Right renal cortex interstitium (tissue), 3 donors: ENCODE measurements at places on chromosomes 12 and 14. TPM values are rescaled to one million over a fixed set of nuclear protein-coding genes. Genes with fewer than 3 reads are reported as not detected.
A peak's percentile ranks its signal among the peaks of the same experiment; 100 is the strongest.

Gene GNG2
- 83.8 TPM for polyA plus RNA-seq

Gene CLEC1B
- 1.3 TPM for polyA plus RNA-seq

Gene GARIN6
- not detected for polyA plus RNA-seq

Gene BCL2L14
- polyA plus RNA-seq = 0.15 TPM

Gene GPR135
- polyA plus RNA-seq = 3.2 TPM

Gene TXNRD1
- polyA plus RNA-seq = 71.8 TPM

Gene OS9
- 225 TPM for polyA plus RNA-seq

Gene SYT1
- polyA plus RNA-seq = 21.4 TPM

DNA sequence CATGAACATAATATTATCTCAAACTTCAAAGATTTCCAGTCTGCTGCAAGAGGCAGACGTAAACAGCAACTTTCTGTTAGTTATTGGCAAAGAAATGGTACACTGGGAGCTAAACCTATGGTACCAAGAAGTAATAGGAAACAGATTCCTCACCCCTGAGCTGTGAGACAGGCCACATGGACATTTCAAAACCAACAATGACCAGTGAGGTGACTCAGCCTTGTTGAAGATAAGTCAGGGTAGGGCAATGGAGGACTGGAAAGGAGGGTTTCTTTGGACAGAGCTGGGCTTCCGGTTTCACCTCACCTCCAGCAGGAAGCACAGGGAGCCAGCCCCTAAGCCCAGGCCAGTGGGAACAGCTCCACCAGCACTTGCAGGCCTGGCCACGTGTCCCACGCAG is 1320.5 kb downstream of the AACS start:
- no peak for DNase-seq

GRCh38 chr14:99537399-99537798 is 56.2 kb downstream of the CCNK start:
- DNase-seq = no peak

- no peak for DNase-seq
Measured at GRCh38 chr12:49554266-49554665, 13.7 kb downstream of the MCRS1 start.

DNA sequence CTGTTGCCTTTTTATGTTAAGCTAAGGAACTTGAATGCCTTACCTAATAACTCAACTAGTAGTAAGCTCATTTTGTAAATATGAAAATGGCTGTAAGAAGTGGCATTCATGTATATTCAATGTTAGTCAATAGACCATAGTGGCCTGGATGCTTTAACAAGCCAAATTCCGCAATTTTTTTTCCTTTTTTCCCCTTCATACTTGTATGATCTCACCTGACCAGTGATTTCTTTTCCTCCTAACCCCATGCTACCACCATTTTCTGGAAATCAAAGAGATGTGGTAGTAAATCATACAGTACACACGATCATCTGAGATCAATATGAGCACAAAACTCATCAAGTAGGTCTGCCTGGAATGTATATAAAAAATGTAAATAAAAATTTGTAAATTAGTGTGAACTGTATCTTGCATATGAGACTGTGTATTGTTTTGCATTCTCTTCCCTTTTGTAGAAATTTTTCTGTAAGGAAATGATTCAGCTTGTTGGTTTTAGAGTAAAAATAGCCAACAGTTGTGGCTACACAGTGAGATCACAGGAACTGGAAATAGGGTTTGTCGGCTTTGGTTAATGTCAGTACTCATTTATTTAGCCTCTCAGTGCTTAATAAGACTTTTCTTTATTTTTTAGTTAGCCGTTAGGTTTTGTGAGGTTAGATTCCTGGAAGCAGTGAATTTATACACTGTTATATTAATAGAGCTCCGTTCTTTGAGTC is 62.5 kb downstream of the ETNK1 start:
- no peak for DNase-seq

- DNase-seq = no peak
Measured at GRCh38 chr14:99909513-99910064, 116.4 kb downstream of the EML1 start.

DNA sequence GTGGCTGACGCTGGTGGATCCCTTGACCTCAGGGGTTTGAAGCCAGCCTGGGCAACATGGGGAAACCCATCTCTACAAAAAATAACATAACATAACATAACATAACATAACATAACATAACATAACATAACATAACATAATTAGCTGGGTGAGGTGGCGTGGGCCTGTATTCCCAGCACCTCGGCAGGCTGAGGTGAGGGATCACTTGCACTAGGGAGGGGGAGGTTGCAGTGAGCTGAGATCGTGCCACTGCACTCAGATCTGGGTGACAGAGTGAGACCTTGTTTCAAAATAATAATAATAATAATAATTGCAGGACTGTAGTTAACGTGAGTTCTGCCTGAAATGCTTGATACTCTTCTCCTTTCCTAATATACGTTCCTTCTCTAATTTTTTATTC is 1.3 kb downstream of the MAGOHB start:
- no peak for DNase-seq

DNA sequence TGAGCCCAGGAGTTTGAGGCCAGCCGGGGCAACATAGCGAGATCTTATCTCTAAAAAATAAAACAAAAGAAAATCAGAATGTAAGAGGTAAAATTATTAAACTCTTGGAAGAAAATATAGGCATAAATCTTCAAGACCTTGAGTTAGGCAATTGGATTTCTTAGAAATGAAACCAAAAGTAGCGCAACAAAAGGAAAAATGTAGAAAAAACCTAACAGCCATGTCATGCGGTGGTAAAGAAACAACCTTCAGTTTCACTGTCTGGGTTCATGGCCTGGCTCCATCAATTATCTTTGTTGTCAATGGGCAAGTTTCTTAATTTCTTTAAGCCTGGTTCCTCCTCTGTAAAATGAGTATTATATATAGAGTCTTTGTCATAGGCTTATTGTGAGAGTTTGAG is 5.6 kb upstream of the GCH1 start:
- DNase-seq = no peak

- peak; percentile 71 for DNase-seq
Measured at GRCh38 chr12:130715998-130716968, at the start of gene RIMBP2. Gene RIMBP2 (minus strand): TSS chr12:130716299. CDS start chr12:130479013, 237,286 bp downstream.

DNA sequence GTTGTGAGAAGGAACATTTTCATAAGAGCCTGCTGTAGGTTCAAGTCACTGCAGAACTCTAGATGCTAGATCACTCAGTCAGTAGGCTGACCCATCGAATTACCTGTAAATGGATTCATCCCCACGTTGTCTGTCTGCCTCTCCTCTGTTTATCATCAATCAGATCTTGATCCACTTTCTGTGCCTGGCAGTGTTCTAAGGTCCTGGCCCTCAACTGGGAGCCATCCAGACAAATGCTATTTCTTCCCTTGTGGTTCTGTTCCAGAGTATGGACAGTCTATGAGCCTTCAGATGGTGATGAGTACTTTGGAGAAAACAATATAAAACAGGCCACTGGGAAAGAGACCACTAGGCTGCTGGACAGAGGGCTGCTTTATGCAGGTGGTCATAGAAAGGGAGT is 699.4 kb upstream of the TMEM132C start:
- no peak for DNase-seq

- no peak for DNase-seq
Measured at GRCh38 chr12:100123316-100124095, 19.2 kb downstream of the BLTP3B start.

DNA sequence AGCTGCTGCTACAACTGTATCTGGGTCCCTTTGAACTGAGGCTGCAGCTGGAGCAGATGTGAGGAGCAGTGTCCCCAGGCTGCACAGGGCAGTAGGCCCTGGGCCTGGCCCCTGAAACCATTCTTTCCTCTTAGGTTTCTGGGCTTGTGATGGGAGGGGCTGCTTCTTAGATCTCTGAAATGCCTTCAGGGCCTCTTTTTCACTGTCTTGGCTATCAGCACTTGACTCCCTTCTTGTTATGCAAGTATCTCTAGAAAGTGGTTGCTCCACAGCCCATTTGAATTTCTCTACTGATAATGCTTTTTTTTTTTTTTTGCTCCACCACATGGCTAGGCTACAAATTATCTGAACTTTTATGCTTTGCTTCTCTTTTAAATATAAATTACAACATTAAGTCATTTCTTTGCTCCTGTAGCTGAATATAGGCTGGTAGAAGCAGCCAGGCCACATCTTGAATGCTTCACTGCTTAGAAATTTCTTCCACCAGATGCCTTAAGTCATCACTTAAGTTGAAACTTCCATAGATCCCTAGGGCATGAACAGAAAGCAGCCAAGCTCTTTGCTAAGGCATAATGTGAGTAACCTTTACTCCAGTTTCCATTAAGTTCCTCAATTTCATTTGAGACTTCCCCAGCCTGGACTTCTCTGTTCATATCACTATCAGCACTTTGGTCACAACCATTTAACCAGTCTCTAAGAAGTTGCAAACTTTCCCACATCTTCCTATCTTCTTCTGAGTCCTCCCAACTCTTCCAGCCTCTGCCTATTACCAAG is 41.1 kb downstream of the ACSM4 start:
- DNase-seq = no peak

DNA sequence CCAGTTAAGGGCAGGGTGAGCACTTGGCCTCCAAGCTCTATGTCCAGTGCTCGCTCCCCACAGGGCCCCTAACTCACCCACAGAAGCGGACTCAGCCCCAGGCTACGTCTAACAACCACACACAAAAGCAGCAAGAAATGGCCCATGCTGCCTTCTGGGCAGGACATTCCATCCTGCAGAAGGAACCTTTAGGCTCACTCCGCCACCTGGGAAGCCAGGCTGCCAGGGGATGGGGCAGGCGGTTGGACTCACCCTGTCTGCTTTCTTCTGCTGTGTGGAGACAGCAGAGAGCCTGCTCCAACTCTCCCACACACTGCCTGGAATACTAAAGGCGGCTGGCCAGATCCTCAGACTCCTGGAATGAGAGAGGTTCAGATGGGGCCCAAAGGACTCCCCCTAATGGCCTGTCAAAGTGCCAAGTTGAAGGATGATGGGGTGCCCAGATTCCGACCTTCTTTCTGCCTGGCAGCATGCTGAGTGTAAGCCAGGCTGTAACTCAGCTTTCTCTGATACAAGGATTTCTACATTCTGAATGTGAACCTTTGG is 27.7 kb upstream of the BLTP3B start:
- DNase-seq = no peak

DNA sequence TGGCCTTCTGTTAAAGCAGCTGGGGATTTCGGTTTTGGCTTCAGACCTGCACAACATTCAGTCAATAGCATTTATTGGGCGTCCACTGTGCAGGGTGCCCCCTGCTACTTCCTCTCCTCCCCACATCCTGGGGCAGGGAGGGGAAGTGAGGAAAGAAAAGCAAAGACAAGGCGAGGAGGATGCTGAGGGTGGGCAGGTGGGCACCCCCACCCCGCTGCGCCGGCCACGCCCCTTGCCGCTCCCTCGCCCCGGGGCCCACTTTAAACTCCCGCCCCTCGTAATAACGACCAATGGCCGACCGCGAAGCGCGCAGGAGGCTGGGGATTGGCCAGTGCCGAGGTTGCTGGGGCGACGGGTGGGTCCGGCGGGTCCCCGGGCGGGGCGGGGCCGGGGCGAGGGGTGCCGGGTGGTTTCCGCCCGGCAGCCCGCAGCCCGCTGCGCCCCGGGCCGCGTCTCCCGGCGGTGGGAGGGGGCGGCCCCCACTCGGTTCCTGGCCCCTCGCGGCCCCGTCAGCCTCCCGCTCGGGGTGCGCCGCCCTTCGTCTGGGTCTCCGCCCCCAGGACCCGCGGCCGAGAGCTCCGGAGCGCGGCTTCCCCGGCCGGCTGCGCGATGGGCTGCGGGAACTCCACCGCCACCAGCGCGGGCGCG is at the start of gene C12orf75:
Gene C12orf75, plus strand, starts transcription at position 409 of the 648 bp plus-strand sequence. Its CDS starts 201 bp downstream, at position 610.
- peak; percentile 50 for DNase-seq

DNA sequence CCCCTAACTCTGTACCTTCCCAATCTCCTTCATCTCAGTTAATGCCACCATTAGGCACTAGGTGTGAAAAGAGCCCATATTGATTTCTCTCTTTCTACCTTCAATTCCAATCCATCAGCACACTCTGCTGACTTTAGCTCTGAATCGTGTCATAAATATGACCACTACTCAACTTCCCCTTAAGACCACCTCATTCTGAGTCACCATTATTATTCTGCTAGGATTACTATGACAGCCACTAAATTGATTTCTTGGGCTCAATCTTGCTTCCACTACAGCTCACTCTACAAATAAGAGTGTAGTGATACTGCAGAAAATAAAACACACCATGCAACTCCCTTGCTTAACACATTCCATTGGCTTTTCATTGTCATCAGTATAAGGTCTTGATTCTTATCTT is 1449.0 kb upstream of the FLRT2 start:
- DNase-seq = no peak

DNA sequence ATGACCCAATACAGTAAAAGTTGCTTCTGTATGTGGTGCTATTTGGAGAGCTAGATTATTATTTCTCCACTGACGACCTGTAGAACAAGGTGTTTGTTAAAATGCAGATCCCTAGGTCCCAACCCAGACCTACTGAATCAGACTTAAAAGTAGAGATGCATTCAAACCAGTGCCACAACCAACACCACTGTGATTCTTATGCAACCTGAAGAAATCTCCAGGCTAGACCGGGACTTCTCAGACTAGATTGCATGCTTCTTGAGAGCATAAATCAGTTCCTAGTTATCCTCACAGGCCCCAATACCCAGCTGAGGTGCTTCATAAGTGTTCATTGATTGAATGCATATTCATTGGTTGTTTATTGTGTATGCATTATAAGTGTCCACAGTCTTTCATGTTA is 78.2 kb downstream of the SPTSSA start:
- no peak for DNase-seq

- DNase-seq = no peak
Measured at GRCh38 chr14:60245380-60246177, 3.4 kb upstream of the PPM1A start.

DNA sequence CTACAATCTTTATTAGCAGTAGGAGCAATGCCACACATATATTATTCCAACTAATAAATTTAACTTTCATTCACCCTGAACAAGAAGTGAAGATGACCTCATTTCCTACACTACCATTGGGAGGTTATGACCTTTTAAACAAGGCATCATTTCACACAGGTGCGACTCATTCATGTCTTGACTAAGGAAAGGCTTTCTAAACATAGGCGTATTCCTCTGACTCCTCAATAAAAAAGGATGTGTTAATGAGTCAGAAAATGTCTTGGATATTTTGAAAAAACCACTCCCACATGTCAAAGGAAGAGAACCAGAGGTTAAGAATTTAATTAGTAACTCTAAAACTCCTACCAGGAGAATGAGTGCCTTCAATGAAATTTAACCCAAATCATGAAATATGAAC is 115.2 kb downstream of the PRICKLE1 start:
- no peak for DNase-seq

DNA sequence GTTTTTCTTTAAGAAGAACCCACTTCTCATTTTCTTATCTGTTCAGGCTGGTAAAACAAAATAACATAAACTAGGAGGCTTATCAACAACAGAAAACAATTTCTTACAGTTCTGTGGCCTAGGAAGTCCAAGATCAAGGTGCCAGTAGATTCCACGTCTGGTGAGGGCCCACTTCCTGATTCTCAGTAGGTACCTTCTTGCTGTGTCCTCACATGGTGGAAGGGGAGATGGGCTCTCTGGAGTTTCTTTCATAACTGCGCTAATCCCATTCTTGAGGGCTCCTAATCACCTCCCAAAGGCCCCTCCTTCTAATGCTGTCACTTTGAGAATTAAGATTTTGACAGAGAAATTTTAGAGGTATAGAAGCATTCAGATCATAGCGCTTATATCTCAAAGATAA is 33.4 kb downstream of the TXNRD1 start:
- DNase-seq = no peak

- no peak for DNase-seq
Measured at GRCh38 chr14:80271389-80271788, 60.1 kb upstream of the DIO2 start.
